ENCODE measurements at places on chromosomes 7 and 10.

- no peak for DNase-seq
Measured at GRCh38 chr10:25972631-25973030, 38.6 kb downstream of the MYO3A start.

DNA sequence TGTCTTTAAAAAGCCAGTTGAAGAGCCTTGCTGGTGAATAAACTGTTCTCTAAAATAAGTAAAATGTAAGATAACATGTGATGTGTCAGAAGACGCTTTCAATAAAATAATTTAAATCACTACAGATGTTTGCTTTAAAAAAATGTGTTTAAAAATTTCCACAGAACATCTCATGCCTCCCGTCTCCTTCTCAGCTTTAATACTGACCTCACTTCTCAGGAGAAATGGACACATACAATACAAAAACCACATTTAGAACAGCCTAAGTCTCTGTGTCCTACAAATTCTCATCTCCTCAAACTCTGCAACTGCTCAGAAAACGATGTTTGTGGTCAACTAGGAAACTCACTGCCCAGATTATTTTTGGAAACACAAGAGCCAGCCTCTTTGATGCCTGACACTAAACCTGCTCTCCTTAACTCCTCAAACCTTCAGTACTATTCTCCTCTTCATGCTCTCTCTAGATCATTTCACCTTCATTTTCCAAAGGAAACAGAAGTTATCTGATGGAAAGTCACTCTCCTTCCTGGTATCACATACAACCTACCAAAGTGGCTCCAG, 120.3 kb downstream of the ZNF438 start:
- no peak for DNase-seq

DNA sequence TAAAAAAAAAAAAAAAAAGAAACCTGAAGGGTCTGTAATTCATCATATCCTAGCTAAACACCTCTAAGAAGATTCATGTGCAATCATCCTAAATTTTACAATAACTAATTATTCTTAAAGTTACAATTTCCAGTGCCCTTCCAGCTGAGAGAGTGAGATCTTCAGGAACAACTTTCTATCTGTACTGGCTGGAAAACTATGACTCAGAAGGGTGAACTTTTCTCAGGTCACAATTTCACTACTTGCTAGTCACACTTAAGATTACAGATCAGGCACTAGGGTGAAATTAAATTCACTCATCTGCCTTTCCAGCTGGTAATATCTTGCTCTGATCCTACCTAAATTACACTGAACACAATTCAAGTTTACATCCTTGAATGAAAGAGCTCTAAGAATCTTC, 158.8 kb downstream of the ANK3 start:
- no peak for DNase-seq

GRCh38 chr7:73761854-73762658, 8.0 kb downstream of the CLDN3 start:
- DNase-seq, result no peak

DNA sequence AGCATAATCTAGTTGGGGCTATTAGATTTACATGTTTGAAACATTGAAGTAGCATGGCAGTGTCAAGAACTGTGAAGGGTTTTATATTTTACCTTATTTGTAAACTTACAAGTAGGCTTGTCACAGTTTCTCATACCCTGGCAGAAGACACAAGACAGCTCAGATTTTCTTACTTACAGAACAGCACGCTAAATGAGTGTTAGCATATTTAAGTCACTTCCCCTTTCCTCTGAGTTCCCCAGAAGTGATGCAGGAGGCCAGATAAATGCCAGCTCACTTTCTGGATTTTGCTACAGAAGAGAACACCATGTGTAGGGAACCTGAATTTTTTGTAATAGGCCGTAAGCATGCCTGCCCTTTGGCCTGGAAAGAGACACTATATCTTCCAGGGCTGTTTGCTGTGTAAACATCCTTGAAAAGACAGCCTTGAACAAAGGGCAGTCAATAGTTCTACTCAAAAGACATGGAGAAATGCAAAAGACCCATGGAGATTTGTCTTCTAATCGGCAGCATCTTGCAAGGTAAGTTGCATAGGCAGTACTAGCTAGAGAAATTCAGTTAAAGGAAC, 279.1 kb downstream of the PHF14 start:
- peak; percentile 83 for DNase-seq

GRCh38 chr7:44540592-44541027, 520 bp downstream of the NPC1L1 start:
- no peak for DNase-seq

DNA sequence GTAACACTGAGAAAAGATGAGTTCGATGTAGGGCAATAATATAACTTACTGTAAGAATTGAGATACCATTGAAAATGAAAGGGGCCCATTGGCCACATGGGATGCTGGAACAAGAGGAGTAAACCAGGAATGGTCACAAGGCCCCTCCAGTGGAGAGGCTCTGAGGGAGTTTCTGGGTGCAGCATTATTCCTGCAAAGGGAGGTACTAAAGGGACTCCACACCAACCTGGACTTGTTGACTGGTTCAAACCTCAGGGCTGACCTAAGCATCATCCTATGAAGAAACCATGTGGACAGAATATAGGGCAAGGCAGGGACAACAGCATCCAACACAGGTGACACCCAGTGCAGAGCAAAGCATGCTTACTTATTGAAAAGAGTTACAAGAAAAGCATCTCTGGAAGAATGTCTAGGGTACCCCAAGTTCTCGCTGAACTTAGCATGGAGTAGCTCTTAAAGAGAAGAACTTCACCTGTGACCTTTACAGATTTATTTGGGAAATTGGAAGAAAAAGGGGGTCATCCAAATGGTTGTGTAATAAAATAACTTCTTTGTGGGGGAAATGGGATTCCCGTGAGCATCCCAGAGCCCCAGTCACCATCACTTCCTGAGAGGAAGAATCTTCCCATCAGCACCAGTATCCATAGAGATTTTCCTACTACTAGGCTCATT, 34.7 kb downstream of the PRSS2 start:
- no peak for DNase-seq

- DNase-seq, result no peak
Measured at GRCh38 chr7:155860461-155860839, 48.2 kb upstream of the SHH start.

GRCh38 chr10:13152296-13152695, 9.1 kb upstream of the MCM10 start:
- no peak for DNase-seq

DNA sequence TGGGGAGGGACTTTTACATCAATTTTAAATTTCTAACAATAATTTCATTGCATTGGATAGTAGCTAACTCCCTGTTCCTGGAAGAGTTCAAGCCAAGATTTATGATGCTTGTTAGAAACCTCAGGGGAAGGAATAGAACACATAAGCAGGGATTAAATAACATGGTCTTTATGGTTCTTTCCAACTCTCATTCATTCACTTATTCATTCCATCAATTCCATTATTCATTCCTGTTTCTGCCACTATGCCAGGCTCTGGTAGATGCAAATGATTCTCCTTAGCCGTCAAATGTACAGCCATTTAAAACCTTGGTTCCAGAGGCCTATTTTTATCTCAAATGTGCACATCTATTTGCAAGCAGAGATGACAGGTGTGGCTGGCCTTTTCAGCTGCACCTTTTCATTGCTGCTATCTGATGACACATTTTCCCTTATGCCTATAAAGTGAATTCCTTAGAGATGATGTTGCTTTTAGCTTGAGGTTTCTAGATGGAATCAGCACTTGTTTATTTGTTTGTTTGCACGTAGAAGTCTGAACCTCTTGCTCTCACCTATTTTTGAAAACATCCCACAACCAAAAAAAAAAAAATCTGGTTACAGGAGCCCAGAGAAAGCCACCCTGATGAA, 205.7 kb upstream of the IGFBP3 start:
- no peak for DNase-seq

DNA sequence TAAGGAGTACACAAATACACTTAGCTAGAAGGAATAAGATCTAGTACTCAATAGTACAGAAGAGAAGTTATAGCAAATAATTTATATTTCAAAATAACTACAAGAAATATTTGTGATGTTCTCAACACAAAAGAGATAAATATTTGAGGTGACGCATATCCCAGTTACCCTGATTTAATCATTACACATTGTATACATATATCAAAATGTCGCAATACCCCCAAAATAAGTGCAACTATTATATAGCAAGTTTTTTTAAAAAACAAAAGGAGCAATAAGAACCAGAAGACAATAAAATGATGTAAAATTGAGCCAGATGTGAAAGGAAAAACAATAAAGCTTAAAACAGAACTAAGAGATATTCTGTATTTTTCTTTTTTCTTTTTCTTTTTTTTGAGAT, 59.3 kb upstream of the KIAA1217 start:
- DNase-seq, result no peak

DNA sequence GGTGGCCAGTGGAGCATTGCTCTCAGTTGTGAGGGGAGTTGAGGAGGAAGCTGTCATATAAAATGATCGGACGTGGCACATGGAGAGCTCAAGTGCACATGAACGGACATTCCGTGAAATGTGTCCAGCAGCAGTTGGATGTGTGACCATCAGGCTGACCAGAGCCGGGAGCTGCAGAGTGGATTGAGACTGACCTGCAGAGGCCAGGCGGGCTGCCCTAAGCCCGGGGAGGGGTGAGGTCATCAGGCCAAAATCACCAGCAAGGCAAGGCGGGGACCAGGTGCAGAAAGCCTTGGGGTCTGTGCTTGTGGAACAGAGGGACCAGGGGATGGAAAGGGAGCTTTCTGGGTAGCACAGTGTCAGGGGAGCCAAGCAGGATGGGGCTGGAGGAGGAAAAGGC, 279.5 kb downstream of the CELF2 start:
- no peak for DNase-seq

DNA sequence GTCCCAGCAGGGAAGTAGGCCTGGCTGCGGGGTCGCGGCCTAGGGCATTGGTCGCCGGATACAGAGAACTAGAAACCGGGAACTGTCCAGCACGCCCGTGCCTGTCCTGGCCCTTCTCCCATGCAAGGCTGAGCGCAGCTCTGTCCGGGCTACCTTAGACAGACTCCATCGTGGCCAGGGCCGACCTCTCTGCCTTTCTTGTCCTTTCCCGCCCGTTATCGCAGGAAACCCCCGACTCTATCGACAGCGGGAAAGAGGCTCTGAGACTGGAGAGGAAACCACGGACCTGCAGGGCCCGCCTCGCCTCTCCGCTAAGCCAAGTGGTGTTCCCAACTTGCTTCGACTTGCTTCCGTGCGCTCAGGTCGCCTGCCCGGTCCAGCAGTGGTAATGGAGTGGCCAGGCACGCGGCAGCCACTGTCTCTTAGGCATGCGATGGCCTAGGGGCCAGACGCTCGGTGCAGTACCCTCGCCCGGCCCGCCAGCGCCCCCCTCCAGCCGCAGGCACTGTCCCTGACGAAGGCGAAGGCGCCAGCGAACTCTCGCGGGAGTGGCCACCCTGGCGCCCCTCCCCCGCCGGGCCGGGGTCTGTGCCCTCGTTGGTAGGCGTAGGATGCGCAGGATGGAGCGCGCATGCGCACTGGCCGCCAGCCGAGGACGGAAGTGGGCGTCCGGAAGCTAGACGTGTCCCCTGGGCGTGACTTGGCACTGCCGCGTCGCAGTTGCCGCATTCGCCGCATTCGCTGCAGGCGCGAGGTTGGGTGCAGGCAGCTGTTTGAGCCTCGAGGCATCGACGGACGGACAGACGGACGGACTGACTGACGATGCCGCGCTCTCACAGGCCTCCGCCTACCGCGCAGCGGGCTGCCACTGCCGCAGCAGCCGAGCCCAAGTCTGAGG, 54.4 kb downstream of the MCMBP start:
- DNase-seq, result no peak

GRCh38 chr10:42543840-42544372, 94.5 kb downstream of the ZNF33B start:
- DNase-seq, result no peak
